ENCODE measurements at places on chromosomes 1 and 21.

DNA sequence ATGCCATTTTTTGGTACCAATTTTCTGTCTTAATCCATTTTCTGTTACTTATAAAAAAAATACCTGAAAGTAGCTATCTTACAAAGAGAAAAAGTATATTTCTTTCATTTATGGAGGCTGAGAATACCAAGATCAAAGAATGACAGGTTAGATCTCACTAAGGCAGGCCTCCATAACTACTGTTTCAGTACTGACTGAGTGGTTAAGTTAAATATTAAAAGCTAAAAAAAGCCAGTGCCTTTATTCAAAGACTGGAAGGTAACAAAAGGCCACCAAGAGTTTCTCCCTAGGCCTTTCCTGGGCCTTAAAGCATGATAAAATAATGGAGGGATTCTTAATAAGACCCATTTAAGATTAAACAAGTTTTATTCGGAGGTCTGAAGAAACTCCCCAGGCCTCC lies 687.7 kb upstream of the ADGRL4 start:
- no peak overlapping the region for H3K27ac ChIP-seq
- H3K4me3 ChIP-seq = no peak overlapping the region
- no peaks in the 10 kb centered on the region for H3K36me3 ChIP-seq
- no peak for DNase-seq
- H3K27me3 ChIP-seq = no peaks in the 10 kb centered on the region

GRCh38 chr1:161153682-161154337 lies at the start of gene UFC1:
UFC1 (plus strand) TSS chr1:161153978; CDS start chr1:161153998, 20 bp downstream.
- H3K27ac ChIP-seq = peak within 1 kb of the TSS; percentile 91
- peak; percentile 85 for DNase-seq
- H3K27me3 ChIP-seq = no peaks in the 10 kb centered on the region
- peaks cover 6% of the 10 kb centered on the region for H3K36me3 ChIP-seq

- no peak overlapping the region for H3K4me3 ChIP-seq
- H3K36me3 ChIP-seq = no peaks in the 10 kb centered on the region
- peaks cover 9% of the 10 kb centered on the region for H3K4me1 ChIP-seq
- H3K27ac ChIP-seq = no peak overlapping the region
These were observed 15.1 kb upstream of the TIPRL start for GRCh38 chr1:168163670-168164069.

GRCh38 chr1:167551362-167551761 lies 2.2 kb downstream of the CREG1 start:
- no peak overlapping the region for H3K27ac ChIP-seq
- H3K4me3 ChIP-seq = no peak overlapping the region
- H3K36me3 ChIP-seq = peaks cover 11% of the 10 kb centered on the region
- DNase-seq = no peak
- H3K27me3 ChIP-seq = no peaks in the 10 kb centered on the region

GRCh38 chr1:88973520-88974137 lies 18.8 kb downstream of the KYAT3 start:
- H3K27me3 ChIP-seq = no peaks in the 10 kb centered on the region
- no peak overlapping the region for H3K27ac ChIP-seq
- H3K4me3 ChIP-seq = no peak overlapping the region
- H3K36me3 ChIP-seq = peaks cover 6% of the 10 kb centered on the region
- peak; percentile 59 for DNase-seq

GRCh38 chr1:36807262-36807661 lies 227.1 kb downstream of the GRIK3 start:
- DNase-seq = no peak
- peaks cover 8% of the 10 kb centered on the region for H3K27me3 ChIP-seq
- H3K4me3 ChIP-seq = no peak overlapping the region
- H3K27ac ChIP-seq = no peak overlapping the region

- no peak overlapping the region for H3K27ac ChIP-seq
- no peaks in the 10 kb centered on the region for H3K36me3 ChIP-seq
- DNase-seq = no peak
- H3K4me1 ChIP-seq = peaks cover 31% of the 10 kb centered on the region
These were observed 121.1 kb downstream of the LACTBL1 start for GRCh38 chr1:22851517-22851916.

- peak; percentile 57 for DNase-seq
- H3K4me1 ChIP-seq = no peaks in the 10 kb centered on the region
These were observed 50.1 kb downstream of the ATF6 start for GRCh38 chr1:161816201-161816600.

GRCh38 chr1:41978986-41979385 lies 60.3 kb upstream of the HIVEP3 start:
- H3K4me1 ChIP-seq = no peaks in the 10 kb centered on the region
- H3K27ac ChIP-seq = no peak overlapping the region
- DNase-seq = no peak
- no peaks in the 10 kb centered on the region for H3K27me3 ChIP-seq
- H3K36me3 ChIP-seq = no peaks in the 10 kb centered on the region

- no peak overlapping the region for H3K27ac ChIP-seq
- H3K4me3 ChIP-seq = no peak overlapping the region
- no peaks in the 10 kb centered on the region for H3K27me3 ChIP-seq
- no peaks in the 10 kb centered on the region for H3K4me1 ChIP-seq
- no peaks in the 10 kb centered on the region for H3K36me3 ChIP-seq
These were observed 56.6 kb downstream of the SMYD2 start for GRCh38 chr1:214337511-214337910.

DNA sequence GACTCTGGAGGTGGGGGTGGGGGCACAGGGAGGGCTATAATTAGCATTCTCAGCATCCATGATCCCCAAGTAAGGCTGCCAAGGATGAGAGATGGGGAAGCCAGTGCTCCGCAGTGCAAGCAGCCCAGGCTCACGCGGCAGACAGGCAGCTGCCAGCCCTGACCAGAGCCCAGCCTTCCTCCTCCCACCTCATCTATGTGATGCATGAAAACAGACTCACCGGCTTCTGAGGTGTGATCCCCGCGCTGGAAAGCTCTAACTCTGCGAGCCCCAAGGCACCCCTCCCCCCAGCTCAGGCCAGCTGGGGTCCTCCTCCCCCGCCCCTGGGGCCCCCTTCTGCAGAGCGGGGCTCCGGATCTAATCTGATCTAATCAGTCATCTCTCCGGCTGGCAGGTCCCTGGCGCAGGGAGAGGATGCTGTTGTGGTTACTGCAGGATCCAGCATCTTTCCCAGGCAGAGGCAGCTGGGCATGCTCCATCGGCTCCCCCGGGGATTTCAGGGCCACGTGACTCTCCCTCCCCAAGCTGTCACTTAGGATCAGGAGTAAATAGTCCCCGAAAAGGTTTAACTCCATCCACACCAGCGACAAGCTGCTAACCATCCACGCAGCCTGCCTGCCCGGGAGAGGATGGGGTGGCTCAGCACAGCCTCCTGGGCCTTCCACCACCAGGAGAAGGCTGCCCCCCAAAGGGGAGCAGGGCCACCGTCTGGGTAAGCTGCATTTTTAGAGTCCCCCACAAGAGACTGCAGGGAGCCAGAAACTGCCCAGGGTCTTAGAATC lies at the start of gene PLEKHA6:
Gene PLEKHA6 (minus strand): TSS at position 456 of the 782 bp plus-strand sequence. CDS start 86,202 bp downstream, outside the sequence.
- H3K27me3 ChIP-seq = no peaks in the 10 kb centered on the region
- DNase-seq = peak; percentile 61
- H3K4me1 ChIP-seq = peaks cover 58% of the 10 kb centered on the region

GRCh38 chr1:230224101-230224960 lies 157.3 kb downstream of the GALNT2 start:
- H3K4me1 ChIP-seq = peaks cover 13% of the 10 kb centered on the region
- no peak for DNase-seq
- peak overlapping the region; percentile 42 for H3K27ac ChIP-seq

DNA sequence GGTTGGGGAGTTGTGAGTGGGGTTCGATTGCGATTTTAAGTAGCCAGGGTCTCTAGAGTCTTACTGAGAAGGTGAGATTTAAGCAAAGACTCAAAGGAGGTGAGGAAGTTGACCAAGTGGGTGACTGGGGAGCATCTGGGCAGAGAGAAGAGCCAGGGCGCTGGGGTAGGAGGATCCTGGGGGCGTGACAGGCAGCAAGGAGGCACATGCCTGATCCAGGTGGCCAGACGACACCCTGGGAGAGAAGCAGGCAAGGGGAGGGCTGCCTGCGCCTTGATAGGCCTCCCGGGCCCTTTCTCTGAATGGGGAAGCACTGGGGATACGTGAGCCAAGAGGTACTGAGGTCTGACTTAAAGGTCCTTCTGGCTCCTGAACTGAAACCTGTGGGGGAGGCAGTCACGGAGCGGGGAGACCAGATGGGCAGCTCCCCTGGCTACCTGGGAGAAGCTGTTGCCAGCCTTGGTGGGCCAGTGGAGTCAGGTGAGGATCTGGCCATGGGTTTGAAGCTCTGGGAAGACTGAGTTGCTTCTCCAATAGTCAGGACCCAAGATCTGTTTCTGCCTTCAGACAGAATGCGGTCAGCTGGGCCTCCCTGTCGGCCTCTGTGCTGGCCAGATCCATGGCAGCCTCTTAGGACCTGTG lies 5.4 kb downstream of the ZBTB48 start:
- H3K27ac ChIP-seq = peak overlapping the region; percentile 51
- no peak for DNase-seq
- no peaks in the 10 kb centered on the region for H3K27me3 ChIP-seq
- H3K4me1 ChIP-seq = peaks cover 14% of the 10 kb centered on the region
- peaks cover 26% of the 10 kb centered on the region for H3K36me3 ChIP-seq

- H3K36me3 ChIP-seq = no peaks in the 10 kb centered on the region
- H3K27me3 ChIP-seq = no peaks in the 10 kb centered on the region
- no peak overlapping the region for H3K27ac ChIP-seq
- H3K4me1 ChIP-seq = no peaks in the 10 kb centered on the region
- no peak overlapping the region for H3K4me3 ChIP-seq
- no peak for DNase-seq
These were observed 29.9 kb upstream of the PKP1 start for GRCh38 chr1:201253411-201253810.
